H1 (cell line): ENCODE measurements at places on chromosomes 5 and 9.
A peak's percentile ranks its signal among the peaks of the same experiment; 100 is the strongest.

DNA sequence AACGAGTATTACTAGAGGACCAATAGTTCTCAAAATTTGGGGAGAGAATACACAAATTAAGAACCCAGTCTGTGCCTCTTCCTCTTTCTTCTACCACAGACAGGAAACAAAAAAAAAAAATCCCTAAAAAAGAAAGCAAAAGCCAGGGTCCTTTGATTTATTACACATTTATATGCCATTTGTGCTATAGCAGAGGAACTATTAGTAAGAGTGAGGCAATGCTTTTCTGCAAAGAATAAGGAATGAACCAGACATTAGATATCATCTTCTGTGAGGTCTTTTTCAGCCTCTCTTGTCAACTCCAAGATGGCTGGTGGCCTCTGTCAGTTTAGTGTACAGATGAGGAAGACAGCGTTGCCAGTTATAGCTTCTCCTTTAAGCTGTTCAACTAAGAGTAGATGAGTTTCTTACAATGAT is 127.6 kb downstream of the RFX3 start:
- no peaks in the 10 kb centered on the region for H3K36me3 ChIP-seq
- H3K4me1 ChIP-seq = no peaks in the 10 kb centered on the region
- no peak for DNase-seq
- H3K4me3 ChIP-seq = no peak overlapping the region
- no peak overlapping the region for H3K27ac ChIP-seq
- H3K27me3 ChIP-seq = no peaks in the 10 kb centered on the region

- DNase-seq = no peak
- no peaks in the 10 kb centered on the region for H3K36me3 ChIP-seq
- no peak overlapping the region for H3K4me3 ChIP-seq
- H3K27ac ChIP-seq = no peak overlapping the region
Observed at GRCh38 chr5:128403333-128403732, 134.7 kb downstream of the FBN2 start.

- H3K4me1 ChIP-seq = peaks cover 2% of the 10 kb centered on the region; the same call in 1 of the 2 replicates
- H3K36me3 ChIP-seq = no peaks in the 10 kb centered on the region
- H3K27ac ChIP-seq = no peak overlapping the region
- DNase-seq = no peak
Observed at GRCh38 chr5:143224672-143225071, 178.8 kb downstream of the NR3C1 start.

GRCh38 chr5:55510523-55510880 is 24.3 kb downstream of the PLPP1 start:
- no peak overlapping the region for H3K27ac ChIP-seq
- DNase-seq = no peak
- H3K36me3 ChIP-seq = no peaks in the 10 kb centered on the region
- no peak overlapping the region for H3K4me3 ChIP-seq
- H3K27me3 ChIP-seq = no peaks in the 10 kb centered on the region

DNA sequence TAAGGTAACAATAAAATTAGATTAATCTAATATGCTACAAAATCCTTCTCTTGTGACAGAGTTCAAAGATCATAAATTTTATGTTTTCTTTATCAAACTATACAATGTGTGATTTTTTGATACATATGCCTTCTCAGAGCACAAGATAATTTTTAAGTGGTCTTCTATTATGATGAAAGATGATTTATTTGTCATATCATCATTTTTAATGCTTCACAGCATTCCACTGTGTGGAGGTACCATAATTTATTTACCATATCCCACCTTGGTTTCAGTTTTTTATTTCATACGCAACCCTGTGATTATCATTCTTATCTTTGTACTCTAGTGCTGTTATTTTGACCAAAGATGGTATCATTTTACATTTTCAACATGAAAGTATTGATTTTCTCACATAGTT is 41.7 kb downstream of the POLK start:
- DNase-seq = no peak
- no peak overlapping the region for H3K4me3 ChIP-seq
- H3K27ac ChIP-seq = no peak overlapping the region
- no peaks in the 10 kb centered on the region for H3K36me3 ChIP-seq

- no peak overlapping the region for H3K4me3 ChIP-seq
- no peaks in the 10 kb centered on the region for H3K27me3 ChIP-seq
- H3K36me3 ChIP-seq = no peaks in the 10 kb centered on the region
- no peaks in the 10 kb centered on the region for H3K4me1 ChIP-seq
Observed at GRCh38 chr5:167708449-167708848, 583.0 kb upstream of the WWC1 start.

- no peaks in the 10 kb centered on the region for H3K4me1 ChIP-seq
- H3K27me3 ChIP-seq = no peaks in the 10 kb centered on the region
- H3K27ac ChIP-seq = no peak overlapping the region
- no peak overlapping the region for H3K4me3 ChIP-seq
Observed at GRCh38 chr9:38467404-38467803, 43.1 kb upstream of the IGFBPL1 start.

DNA sequence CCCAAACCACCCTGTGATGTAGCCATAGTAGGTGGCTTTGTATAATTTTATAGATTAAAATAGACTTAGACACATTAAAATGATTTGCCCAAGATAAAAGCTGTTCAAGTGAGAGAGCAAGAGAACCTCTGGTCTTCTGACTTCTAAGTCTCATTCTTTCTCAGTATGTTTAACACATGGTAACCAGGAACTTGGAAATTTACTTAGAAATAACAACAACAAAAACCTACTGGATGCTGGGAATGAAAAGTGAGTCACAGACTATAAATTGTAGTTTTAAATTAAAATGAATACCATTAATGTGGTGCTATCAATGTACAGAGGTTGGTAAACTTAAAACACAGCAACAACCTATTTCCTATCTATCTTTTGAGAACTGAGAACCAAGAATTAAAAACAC is 30.4 kb downstream of the HMGCR start:
- H3K36me3 ChIP-seq = no peaks in the 10 kb centered on the region
- no peak for DNase-seq
- H3K4me1 ChIP-seq = no peaks in the 10 kb centered on the region
- no peak overlapping the region for H3K4me3 ChIP-seq
- no peak overlapping the region for H3K27ac ChIP-seq

GRCh38 chr5:179533907-179534306 is 16.4 kb upstream of the RUFY1 start:
- peaks cover 3% of the 10 kb centered on the region for H3K4me1 ChIP-seq
- no peak overlapping the region for H3K27ac ChIP-seq
- DNase-seq = no peak
- no peak overlapping the region for H3K4me3 ChIP-seq
- no peaks in the 10 kb centered on the region for H3K27me3 ChIP-seq

DNA sequence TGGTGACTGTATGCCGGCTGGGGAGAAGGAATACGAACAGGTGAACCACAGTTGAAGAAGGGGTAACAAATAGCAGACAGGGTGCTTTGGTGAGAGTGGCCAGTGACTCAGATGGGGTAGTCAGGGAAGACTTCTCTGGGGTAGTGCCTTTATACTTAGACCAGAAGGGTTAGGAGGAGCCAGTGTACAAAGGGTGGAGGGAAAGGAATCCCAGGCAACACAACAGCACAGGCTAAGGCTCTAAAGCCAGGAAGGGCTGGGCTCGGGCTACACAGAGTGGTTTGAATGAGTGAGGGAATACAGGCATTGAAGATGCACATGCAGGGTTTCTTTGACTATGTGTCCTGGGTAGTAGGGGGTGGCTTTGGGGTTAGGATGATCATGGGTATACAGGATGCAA is 70.6 kb upstream of the CXCL14 start:
- H3K36me3 ChIP-seq = no peaks in the 10 kb centered on the region
- no peak for DNase-seq
- no peak overlapping the region for H3K4me3 ChIP-seq
- H3K27ac ChIP-seq = no peak overlapping the region

- no peak for DNase-seq
- H3K4me1 ChIP-seq = peaks cover 6% of the 10 kb centered on the region; the same call in 1 of the 2 replicates
- H3K27me3 ChIP-seq = no peaks in the 10 kb centered on the region
- H3K36me3 ChIP-seq = no peaks in the 10 kb centered on the region
Observed at GRCh38 chr5:172606156-172606785, 34.8 kb upstream of the NEURL1B start.

- no peaks in the 10 kb centered on the region for H3K4me1 ChIP-seq
- no peak overlapping the region for H3K27ac ChIP-seq
- H3K4me3 ChIP-seq = no peak overlapping the region
Observed at GRCh38 chr5:176673651-176674583, 26.6 kb downstream of the TSPAN17 start.

DNA sequence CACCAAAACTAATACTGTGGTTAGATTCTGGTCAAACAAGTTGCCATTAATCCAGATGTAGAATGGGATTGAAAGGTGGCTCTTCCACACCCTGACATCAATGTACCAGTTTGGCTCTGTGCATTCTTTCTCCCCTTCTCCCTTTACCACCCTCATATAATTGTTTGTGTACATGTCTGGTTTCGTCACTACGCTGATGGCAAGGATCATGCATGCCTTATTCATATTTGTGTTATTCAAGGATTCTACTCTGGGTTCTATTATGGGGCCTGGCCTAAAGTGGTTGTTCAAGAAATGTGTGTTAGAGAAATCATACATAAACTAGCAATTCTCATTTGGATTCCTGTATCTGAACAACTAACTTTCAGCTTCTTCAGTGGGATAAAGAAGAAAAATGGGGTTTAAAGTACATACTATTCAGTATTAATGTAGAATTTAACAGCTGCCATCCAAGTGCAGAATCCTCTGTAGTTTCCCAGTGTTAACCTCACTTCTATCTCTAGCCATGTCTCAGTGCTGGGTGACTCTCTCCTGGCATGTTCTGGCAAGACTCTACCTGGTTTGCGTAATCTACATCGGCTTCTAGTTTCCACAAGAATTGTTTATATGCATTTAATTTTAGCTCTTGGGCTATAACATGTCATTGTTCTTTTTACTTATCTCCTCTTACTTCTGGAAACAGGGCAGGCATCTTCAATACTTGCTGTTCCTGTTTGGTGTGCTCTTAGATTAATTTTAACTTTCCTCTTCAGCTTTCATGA is 27.9 kb upstream of the CDKN2B start:
- H3K4me1 ChIP-seq = no peaks in the 10 kb centered on the region
- H3K27me3 ChIP-seq = no peaks in the 10 kb centered on the region
- DNase-seq = no peak

DNA sequence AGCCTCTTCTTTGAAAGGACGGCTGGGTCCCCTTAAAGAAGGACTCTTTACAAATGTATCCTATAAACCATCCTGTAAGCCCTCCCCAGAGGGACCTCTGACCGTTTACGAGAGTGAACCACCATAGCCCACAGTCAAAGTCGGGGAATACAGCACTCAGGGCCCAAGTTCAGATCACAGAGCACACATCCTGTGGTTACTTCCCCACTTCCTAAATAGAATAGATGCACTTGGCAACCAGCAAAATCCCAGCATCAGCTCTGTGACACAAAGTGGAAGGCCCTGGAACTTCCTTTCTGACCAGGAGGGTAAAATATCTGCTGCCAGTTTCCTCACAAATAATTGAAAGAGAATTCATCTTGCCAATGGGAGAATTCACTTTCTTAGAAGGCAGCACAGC is 6.9 kb upstream of the IGFBPL1 start:
- H3K4me1 ChIP-seq = no peaks in the 10 kb centered on the region
- peaks cover 2% of the 10 kb centered on the region; the same call in 1 of the 2 replicates for H3K27me3 ChIP-seq
- H3K36me3 ChIP-seq = no peaks in the 10 kb centered on the region
- H3K27ac ChIP-seq = no peak overlapping the region
- no peak overlapping the region for H3K4me3 ChIP-seq
- no peak for DNase-seq

GRCh38 chr5:83510260-83510659 is 38.7 kb downstream of the VCAN start:
- H3K4me1 ChIP-seq = no peaks in the 10 kb centered on the region
- no peak for DNase-seq
- no peak overlapping the region for H3K27ac ChIP-seq
- no peaks in the 10 kb centered on the region for H3K27me3 ChIP-seq

DNA sequence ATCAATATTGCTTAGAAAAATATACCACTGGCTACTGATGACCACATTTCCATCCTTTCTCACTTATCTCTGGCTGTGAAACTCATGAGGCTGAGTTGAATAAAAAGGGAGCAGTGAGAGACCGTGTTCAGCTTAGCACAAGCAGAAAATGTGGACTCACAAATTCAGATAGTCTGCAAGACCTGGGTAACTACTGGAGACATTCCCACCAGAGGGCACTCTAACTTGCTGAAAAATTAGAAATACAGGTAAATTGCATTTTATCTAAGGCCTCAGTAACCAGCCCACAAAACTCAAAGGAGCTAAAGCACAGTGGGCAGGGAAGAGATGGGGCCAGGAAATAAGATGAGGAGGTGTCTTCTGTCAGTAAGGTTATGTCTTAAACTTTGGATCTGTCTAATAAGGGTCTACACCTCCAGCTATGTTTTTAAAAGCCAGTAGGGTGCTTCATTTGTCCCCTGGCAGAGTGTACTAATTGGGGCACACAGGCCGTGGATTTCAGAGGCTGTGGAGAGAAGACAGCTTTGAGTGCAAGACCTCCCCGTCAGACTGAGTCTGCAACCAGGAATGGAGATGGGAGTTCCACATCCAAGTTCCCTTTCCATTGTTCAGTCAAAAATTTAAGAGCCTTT is 8.7 kb upstream of the NDUFB6 start:
- no peaks in the 10 kb centered on the region for H3K36me3 ChIP-seq
- H3K4me1 ChIP-seq = no peaks in the 10 kb centered on the region
- no peak overlapping the region for H3K4me3 ChIP-seq
- no peak overlapping the region for H3K27ac ChIP-seq
- H3K27me3 ChIP-seq = no peaks in the 10 kb centered on the region
- peak; percentile 49 for DNase-seq

DNA sequence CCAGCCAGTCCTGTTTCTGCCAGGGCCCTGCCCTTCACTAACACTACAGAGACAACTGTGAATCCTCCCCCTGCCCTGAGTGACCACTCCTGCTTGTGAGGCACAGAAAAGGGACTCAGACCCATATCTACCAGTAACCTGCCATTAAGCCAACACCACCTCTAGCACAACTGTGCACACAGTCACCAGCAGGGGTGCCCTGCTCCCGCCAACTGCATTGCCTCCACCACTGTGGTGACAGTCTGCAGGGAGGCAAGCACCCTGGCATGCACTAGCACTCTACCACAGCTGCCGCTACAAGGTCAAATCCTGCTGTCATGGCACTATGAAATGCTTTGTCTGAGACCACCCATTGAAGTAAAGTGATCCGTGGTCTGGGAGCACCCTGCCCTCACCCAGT is 1028.5 kb upstream of the CDH9 start:
- no peak overlapping the region for H3K27ac ChIP-seq
- H3K36me3 ChIP-seq = no peaks in the 10 kb centered on the region

- DNase-seq = no peak
- no peak overlapping the region for H3K27ac ChIP-seq
Observed at GRCh38 chr9:70031141-70031545, 12.5 kb upstream of the MAMDC2 start.

DNA sequence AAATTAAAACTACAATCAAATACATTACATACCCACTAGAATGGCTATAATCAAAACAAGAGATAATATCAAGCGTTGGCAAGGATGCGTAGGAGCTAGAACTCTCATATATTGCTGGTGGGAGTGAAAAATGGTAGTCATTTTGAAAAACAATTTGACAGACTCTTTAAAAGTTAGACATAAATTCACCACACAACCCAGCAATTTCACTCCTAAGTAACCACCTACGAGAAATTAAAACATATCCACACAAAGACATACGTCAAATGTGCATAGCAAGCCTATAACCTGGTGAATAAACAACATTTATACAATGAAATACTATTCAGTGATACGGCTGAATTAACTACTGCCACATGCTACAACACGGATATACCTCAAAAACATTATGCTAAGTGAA is 44.7 kb downstream of the GKAP1 start:
- no peak overlapping the region for H3K4me3 ChIP-seq
- no peaks in the 10 kb centered on the region for H3K27me3 ChIP-seq
- DNase-seq = no peak
- no peaks in the 10 kb centered on the region for H3K4me1 ChIP-seq

GRCh38 chr5:148543727-148544126 is 110.6 kb downstream of the HTR4 start:
- DNase-seq = no peak
- H3K4me1 ChIP-seq = no peaks in the 10 kb centered on the region
- no peak overlapping the region for H3K4me3 ChIP-seq
- H3K27me3 ChIP-seq = no peaks in the 10 kb centered on the region
